CD4-positive, alpha-beta T cell treated with Interleukin-12 subunit alpha and Interleukin-12 subunit beta, for 1 hour (primary cell): ENCODE measurements at places on chromosomes 16 and 17.
A peak's percentile ranks its signal among the peaks of the same experiment; 100 is the strongest.

DNA sequence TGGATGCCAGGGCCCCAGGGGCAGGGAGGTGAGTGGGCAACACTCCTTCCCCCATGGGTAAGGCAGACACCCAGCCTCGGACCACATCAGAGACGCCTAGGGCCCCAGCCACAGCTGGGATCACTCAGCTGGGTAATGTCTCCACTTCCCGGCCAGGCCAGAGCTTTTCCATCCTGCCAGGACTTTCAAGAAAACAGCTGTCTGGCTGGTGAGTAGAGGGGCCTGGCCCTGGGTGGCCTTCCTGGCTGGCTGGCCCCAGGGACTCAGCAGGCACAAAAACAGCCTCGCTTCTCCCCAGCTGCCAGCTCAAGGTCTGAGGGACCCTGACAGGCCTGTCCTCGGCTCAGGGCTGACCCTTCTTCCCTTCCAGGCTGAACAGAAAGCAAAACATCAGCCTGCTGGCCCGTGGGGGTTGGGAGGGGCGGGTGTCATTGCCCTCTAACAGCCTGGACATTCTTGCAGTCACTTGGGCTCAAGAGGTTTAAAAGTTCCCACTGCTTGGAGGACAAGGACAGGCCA is 45.3 kb upstream of the JPH3 start:
- DNase-seq = no peak

- no peak for DNase-seq
Observed at GRCh38 chr17:65022751-65023700, 33.5 kb downstream of the GNA13 start.

GRCh38 chr16:637081-638018 is 1.2 kb upstream of the METTL26 start:
- DNase-seq = peak; percentile 89

DNA sequence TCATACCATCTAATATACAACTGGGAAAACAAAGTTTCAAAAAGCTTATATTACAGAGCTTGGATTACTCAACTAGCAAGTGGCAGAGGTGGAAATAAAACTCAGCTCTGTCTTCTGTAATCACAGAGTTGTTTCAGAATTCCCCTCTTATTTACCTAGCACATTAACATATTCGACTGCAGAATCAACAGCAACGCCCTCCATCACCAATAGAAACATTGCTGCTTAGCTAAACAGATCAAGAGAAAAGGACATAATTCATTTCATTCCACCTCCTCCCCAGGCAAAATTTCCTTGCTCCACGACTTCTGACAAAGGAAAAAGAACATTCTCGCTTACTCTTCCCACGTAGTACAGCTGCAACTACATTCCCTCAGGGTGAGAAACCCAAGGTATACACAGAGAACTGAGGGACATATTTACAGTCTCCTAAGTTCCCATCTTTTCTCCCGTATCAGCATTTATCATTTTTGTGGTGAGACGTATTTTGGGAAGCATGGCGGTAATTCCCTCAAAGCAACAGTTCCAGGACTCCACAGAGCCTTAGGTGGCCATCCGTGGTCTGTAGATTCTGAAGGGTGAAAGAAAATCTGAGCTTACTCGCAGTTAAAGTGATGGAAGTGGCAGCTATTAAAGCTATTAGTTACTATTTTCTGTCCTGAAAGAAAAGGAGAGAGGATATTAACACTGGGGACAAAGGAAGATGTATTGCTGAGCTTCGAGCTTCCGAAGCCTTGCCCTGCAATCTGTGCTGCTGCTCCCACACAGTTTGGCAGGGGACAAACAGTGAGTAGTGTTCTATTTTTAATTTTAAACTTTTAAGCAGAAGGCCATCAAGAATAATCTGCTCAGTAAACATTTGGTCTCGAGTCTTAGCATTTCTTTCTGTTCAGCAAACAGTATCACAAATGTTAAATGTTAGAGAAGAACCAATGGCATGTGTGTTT is 1296.2 kb downstream of the CDH8 start:
- DNase-seq = no peak

GRCh38 chr16:31420037-31420436 is 8.1 kb downstream of the COX6A2 start:
- no peak for DNase-seq

GRCh38 chr16:4917117-4917516 is 19.8 kb downstream of the PPL start:
- DNase-seq = no peak

- DNase-seq = no peak
Observed at GRCh38 chr16:70158261-70158939, 15.2 kb upstream of the CLEC18C start.

- DNase-seq = no peak
Observed at GRCh38 chr16:16923479-16923878, 544.5 kb downstream of the NPIPA7 start.

DNA sequence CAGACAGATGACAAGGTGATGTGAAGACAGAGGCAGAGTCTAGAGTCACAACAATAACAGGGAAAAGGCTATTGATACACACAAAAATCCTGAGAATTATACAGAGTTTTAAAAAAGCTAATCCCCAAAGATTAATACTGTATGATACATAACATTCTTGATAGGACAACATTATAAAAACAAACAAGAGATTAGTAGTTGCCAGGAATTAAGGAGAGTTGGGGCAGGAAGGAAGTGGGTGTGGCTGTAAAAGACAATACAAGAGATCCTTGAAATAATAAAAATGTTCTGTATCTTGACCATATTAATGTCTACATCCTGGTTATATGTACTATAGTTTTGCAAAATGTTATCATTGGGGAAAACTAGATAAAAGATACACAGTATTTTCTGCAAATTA is 309.5 kb upstream of the PMFBP1 start:
- DNase-seq = no peak

GRCh38 chr17:42779936-42780850 is at the start of gene WNK4:
TSS of gene WNK4 (plus strand) at chr17:42780610. CDS start at chr17:42780699, 89 bp downstream.
- no peak for DNase-seq
